ENCODE measurements at places on chromosomes 3 and 15.

DNA sequence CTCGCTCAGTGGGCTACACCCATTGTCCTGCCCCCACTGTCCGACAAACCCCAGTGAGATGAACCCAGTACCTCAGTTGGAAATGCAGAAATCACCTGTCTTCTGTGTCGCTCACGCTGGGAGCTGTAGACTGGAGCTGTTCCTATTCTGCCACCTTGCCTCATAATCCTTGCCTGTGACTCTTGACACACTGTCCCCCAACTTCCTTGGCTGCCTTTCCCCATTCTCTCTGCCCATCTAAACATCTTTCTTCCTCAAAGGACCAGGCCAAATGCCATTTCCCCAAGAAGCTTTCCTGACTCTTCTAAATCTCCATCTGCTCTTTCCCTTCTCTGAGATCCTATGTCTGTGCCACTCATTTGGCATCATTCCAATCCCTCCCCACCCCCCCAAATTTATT, 9.7 kb upstream of the CD80 start:
- no peak for DNase-seq

DNA sequence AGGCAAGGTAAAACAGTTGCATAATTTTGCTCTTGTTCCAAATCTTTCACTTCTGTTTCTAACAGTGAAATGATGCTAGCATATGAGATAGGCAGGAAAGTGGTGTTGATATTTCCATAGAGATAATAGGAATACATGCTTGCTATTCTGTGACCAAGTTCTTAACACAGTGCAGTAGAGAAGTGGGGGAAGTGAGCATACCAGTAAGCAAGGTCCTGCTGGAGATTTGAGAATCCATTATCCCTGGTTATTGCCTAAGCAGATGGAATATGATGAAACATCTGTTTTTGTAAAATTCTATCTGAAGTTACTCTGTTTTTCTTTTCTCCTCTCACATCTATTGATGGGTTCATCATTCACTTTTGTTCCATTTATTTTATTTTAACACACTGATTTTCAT, 28.7 kb downstream of the USP8 start:
- DNase-seq: no peak

DNA sequence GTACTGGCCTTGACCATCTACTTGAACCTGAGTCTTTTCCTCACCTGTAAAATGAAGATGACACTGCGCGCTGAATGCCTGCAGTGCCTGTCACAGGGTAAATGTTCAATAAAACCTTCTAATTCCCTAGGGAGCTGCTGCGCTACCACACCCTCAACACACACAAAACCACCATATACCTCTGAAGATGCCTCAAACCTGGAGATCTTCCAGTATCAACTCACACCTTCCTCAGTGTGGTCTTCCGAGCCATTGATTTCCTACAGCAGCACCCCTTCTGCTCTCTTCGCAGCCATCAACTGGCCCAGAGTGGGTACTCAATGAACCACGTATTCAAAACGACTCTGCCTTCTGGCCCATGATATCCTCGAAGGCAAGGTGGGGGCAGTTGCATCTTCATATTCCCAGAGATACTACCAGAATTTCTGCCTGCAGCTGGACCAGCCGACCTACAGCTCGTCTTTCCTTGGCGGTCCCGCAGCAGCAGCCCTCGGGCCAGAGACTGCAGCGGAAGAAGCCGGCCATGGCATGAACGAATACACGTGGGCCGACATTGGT, 695 bp downstream of the RPL32 start:
- no peak for DNase-seq

- DNase-seq: no peak
Observed at GRCh38 chr15:99421172-99421656, 144.6 kb upstream of the MEF2A start.

DNA sequence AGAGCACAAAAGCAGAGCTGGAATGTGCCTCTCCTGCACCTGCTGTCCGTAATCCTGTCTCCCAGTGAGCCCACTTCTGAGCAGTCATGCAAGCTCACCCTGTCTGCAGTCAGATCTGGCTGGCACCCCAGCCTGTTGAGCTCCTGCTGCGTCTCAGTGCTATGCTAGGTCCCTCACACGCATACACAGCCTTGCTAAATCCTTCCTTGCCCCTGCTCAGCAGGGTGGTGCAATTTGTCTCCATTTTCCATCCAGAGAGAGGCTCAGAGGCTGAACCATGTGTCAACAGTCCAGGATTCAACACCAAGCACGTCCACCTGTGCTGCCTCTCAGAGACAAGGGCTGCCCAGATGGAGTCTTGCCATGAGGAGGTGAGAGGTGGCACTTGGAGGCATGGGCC, 11.0 kb downstream of the POMGNT2 start:
- DNase-seq: no peak

DNA sequence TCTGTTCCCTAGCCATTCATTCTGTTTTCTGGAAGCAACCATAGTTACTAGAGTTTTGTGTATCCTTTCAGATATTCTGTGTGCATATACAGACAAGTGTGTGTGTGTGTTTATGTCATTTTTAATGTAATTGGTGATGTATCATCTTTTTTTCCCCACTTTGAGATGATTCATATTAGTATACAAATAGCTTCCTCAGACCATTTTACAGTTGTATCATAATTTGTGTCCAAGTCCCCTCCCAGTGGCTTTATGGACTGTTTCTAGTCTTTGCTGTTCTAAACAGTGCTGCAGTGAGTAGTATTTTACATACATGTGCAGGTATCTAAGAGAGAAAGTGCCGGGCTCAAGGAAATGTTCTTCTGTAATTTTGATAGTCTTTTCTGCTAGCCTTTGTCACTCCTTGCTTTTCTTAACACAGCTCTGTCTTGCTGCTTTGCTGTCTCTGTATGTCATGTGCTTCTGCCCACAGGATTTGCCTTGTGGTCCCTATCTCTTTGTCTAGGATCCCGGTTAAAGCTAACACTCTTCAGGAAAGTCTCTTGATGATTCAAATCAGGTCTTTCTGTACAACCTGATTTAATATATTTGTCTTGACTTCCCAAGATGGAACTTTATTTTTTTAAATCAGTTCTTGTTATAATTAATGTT, 31.5 kb upstream of the FBXL22 start:
- no peak for DNase-seq

GRCh38 chr3:193868590-193868989, 267.4 kb upstream of the HES1 start:
- no peak for DNase-seq

GRCh38 chr3:143236226-143236964, 116.8 kb downstream of the CHST2 start:
- DNase-seq: no peak

- DNase-seq: no peak
Observed at GRCh38 chr3:37686220-37686619, 175.5 kb upstream of the CTDSPL start.

DNA sequence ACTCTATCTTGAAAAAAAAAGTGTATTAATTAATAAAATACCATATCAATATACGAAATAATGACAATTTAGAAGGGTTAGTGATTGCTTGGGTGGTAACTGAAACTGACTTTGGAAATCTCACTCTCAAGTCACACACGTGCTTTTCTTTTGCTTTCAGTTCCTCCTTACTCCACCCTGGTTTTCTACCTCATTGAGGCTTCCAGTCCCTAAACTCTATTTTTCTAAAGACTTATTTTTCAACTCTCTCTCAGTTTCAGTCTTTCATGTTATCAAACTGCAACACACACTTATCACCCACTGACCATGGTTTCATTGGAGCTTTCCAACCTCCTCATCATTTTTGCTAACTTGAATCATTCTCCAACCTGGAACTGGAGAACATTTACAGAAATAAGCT, 23.5 kb downstream of the IL12A start:
- DNase-seq: no peak

DNA sequence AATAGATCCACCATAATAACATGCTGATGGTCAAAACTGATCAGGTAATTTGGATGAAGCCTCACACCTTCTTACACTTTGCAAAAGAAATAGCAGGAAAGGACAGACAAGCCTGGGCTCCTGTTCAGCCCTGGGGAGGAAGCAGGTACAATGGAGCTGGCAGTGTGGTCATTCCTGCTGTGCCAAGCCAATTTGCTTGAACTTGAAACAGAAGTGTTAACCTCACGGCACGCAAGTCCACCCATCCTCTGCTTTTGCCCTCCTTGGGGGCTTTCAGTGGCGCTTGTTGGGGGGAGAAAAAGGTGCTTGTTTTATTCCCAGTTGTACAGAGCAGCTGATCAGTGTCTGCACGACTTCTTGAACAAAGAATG, 36.8 kb upstream of the RFTN1 start:
- no peak for DNase-seq

DNA sequence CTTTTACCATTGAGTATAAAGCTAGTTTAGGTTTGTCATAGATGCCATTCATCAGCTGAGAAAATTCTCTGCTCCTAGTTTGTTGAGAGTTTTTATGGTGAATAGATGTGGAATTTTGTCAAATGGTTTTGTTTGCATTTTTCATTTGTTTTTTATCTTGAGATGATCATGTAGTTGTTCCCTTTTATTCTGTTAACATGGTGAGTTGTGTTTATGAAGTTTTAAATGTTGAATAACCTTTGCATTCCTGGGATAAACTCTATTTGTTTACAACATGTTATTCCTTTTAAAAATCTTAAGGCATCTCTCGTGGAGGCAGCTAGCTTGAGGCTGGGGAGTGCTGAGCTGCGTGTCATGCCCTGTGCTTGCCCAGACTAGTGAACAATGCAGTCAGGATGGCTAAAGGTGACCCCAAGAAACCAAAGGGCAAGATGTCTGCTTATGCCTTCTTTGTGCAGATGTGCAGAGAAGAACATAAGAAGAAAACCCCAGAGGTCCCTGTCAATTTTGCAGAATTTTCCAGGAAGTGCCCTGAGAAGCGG, 48.5 kb downstream of the ANAPC13 start:
- no peak for DNase-seq

DNA sequence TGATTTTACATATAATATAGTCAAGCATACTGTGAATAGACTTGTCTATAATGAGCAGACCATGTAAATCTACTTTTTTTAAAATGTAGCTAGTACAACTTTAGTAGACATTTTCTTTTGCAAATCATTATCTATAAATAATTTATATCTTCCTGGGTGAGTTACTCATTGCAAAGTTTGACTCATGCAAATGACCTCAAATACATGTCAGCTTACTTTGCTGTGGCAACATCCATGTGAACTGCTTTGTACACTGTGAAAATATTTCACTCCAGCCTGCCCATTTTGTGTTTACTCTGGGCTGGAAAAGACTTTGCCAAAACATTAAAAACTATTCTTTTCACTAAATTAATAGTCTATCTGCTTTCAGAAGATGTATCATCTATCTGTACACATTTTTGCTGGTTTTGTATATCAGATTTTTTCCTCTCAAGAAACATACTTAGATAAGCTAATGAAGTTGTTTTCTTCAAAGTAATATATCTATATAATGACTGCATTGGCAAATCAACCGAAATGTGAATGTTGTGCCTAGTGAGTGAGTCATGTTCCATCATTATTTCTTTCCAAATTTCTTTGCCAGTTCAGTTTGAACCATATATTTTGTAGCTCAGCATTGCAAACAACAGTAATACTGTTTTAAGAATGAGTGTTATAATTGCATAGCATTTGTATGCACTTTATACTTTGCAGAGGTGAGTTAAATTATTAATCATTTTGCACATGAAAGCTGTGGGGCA, 26.5 kb downstream of the IGSF10 start:
- DNase-seq: no peak

DNA sequence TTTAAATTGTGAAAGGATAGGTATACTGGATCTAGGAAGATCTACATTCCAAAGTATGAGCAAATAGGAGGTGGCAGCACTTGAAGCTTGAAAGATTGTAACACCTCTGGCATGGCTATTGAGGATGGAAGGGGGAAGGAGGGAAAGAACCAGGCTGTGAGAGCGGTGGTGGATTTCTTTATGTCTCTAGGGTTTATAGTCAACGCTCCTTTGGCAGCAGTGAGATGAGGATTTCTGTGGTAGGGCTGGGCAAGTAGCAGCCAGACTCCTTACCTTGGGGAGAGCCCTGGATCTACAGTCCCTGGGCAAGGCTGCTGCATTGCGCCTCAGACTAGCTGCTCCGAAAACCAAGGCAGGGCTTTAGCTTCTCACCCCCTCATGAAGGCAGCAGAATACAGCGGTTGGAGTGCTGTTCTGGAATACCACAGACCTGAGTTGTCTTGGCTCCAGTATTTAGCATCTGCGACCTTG, 53.2 kb downstream of the MEF2A start:
- no peak for DNase-seq

GRCh38 chr3:12194209-12194608, 35.5 kb upstream of the TIMP4 start:
- DNase-seq: no peak

GRCh38 chr3:42814914-42815507, 5.8 kb downstream of the ACKR2 start:
- no peak for DNase-seq
